Astrocyte of the spinal cord (primary cell): ENCODE measurements at places on chromosomes 6 and 20.

DNA sequence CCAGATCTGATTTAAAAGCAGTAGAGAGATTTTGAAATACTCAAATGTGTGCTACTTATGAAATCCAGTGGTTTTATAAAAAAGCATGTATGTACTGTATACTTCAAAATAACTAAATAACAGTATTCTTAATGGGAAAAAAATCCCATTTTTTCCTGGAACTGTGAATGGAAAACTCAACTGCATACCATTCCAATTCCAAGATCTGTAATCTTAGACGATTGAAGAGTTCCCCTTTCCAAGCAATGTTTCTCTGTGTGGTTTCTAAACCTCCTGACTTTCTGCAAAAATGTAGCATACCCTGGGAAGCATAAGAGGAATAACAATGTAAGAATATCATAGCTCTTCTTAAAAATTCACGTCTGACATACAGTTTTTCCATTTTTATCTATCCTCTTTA lies 40.3 kb upstream of the HIVEP2 start:
- DNase-seq, result no peak

- no peak for DNase-seq
Observed at GRCh38 chr6:40642190-40642589, 55.0 kb upstream of the LRFN2 start.

DNA sequence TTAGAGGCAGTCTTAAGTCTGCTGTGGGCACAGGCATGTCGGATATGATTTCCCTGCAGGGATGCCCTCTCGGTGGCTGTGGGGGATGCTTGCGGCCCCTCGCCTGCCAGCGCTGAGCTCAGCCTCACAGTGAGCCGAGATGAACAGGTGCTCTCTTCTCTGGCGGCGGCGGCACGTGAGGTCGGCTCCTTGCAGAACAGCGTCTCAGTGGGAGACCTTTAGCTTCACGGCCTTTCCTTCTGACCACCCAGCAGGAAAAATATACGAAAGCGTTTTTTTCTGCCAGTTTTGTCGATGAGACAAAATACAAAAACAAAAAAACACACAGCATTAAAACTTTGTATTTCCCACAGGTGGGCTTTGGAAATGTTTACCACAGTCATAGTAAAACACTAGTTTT lies 23.6 kb downstream of the FOXA2 start:
- DNase-seq, result no peak

- no peak for DNase-seq
Observed at GRCh38 chr6:161915456-161915964, 641.6 kb upstream of the AGPAT4 start.

DNA sequence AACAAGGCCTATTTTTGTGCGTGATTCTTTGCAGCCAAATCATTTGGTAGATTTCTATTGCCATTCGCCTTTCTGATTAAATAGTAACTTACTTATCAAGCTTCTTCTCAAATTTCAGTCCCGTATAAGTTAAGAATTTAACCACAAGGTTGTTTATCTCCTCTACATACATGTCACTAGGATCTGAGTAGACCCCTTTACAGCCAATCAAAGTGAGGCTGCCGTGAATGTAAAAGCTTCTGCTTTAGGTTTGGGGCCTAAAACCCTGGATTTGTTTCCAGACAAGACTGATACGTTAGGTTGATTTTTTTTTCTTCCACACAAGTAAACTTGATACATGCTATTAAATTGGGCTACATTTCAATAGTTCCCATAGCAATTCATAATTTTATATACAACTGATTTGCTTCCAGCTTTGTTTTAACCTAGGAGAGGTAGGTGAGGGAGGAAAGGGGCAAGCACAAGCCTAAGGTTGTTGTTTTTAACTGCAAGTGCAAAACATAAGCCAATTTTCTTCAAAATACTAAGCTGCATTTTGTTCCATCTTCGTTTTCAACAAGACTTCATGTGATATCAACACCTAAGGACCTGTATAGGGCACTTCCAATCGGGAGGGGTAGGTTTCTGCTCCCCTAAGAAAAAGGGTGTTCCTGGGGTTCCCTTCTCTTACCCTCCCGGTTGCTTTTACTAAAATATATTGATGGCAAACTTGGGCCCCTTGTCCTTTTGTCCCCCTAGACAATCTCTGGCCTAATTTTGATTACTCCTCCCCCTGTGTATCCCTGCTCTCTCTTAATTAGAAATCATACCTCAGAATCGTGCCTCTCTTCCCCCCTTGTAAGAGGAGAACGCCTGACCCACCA lies 1.7 kb downstream of the RANBP9 start:
- peak; percentile 51 for DNase-seq

GRCh38 chr6:168990019-168990751 lies 263.5 kb downstream of the THBS2 start:
- DNase-seq, result no peak

- no peak for DNase-seq
Observed at GRCh38 chr20:3767110-3767426, 485 bp downstream of the ADISSP start.

GRCh38 chr6:93196406-93196970 lies 222.9 kb downstream of the EPHA7 start:
- no peak for DNase-seq

DNA sequence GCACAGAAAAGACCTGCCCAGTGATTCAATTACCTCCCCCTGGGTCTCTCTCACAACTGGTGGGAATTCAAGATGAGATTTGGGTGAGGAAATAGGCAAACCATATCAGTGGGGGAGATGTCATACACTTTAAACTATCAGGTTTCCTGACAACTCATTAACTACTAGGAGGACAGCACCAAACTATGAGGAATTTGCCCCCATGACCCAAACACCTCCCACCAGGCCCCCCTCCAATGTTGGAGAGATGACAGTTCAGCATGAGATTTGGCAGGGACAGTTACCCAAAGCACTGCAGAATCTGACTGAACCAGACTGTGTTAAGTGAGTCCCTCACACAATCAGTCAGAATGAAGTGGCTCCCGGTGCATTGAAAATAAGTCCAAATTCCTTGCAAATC lies 148.0 kb downstream of the TTLL2 start:
- no peak for DNase-seq

DNA sequence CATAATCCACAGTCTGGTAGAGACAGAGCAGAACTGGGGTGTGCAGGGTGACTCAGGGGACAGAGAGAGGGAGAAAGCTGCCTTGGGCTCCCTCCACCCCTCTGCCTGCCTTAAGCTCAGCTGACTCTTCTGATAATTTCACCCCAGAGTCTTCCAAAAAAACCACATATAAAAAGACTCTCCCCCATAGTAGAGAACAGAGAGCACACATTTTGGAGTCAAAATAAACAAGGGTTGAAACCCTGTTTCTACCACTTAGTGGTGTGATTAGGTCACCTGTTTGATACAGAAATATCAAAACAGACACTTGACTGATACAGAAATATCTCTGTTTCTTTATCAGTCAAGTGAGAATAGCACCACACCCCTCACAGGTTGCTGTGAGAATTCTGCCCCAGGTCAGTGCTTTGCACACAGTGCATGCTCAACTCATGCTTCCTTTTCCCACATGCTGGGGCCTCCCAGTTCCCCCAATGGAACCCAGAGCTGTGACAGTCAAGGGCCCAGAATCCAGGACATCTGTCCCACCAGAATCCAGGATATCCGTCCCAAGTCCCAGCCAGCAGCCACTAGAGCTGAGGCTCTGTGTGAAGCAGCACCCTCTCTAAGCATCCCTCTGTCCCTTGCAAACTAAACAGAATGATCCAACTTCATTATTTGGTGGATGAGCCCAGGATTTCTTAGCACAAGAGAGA lies 1.2 kb downstream of the TREML2 start:
- no peak for DNase-seq
